ENCODE measurements at places on chromosomes 16 and 17.

DNA sequence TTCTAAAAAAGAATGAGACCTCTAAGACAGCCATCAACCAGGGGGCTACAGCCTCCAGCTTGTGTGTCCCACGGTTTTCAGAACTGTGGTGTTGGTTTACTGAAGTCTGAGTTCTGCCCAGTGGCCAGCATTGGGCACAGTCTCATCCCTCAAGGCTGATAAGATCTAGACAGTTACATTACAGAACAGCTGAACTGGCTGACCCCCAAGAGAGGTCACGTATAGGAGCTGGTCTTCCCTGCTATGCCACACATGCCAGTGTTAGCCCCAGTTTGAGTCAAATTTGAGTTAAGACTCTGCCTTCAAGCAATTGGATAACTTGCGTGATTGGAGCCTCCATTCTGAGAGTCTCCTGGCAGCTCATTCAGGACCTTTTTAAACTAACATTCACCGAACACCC, 14.8 kb upstream of the NUP93 start:
- no peak for DNase-seq

GRCh38 chr17:2939714-2940351, 123.6 kb downstream of the OR1D5 start:
- DNase-seq = no peak

DNA sequence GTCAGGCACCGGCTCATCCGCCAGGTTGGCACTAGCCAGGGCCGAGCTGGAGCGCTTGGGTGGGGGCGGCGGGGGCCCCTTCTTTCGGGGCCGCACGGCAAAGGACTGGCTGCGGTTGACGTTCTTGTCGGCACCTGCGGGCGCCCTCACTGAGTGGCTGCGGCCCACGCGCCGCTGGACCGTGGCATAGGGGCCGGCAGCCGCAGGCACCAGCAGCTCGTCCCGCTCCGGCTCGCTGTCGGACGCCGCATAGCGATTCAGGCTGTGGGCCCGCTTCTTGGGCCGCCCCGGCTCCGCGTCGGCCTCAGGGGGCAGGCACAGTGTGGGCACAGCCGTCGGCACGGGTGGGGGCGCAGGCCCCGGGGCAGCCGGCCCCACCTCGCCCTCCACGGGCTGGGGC, 15.9 kb downstream of the CASKIN1 start:
- no peak for DNase-seq

DNA sequence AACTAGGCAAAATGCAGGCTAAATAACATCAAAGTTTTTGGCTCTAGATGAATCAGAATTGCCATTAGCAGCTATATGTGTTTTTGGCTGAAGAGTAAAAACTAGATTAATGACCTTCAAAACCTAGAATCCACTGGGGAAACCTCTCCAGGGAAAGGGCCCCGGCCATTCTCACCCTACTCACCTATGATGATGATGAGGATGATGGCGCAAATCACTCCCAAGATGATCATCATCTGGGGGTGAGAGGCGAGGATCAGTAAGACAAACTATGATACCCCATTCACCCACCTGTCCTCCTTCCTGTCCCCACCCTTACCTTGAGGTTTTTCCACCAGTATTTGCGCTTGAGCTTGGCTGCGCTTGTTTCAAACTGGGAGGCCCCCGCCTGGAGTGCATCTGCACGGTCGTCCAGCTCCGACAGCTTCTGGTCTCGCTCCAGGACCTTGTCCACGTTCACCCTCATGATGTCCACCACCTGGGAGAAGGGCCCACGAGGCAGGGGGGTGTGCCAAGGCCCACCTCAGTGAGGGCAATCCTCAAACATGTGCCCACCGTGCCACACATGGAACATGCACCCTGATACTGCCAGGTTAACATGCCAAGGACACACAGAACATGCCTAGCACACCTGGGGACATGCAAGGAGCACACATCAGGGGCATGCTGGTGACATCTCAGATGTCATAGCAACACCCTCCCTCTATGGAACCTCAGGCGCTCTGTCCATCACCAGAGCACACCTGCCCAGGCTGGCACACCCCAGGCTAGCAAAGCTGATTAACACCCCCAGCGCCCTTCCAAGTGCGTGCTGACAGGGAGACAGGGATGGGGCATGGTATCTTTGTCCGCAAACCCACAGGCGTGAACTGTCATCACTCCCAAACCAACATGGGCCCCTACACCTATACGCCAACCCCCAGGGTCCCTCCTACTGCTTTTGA, 1.2 kb downstream of the VAMP2 start:
- no peak for DNase-seq

DNA sequence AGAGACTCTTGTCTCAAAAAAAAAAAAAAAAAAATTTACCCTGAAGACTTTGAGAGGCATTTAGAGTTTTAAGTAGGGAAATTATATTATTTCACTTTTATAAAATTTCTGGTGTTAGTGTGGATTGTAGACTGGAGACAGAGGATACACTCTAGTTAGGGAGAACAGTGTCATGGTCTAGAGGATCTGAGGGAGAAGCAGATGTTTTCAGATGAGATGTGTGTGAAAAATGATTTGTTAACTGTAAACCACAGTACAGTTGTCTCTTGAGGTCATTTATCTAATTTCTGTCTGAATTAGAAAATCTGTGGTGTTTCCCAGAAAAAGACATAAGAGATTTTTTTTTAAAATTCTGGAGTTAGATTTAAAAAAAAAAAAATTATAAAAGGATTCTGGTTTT, 54.8 kb downstream of the NUP88 start:
- no peak for DNase-seq

- DNase-seq = no peak
Observed at GRCh38 chr16:10067835-10068234, 114.4 kb downstream of the GRIN2A start.

GRCh38 chr17:31857920-31858641, 963 bp downstream of the COPRS start:
- no peak for DNase-seq

DNA sequence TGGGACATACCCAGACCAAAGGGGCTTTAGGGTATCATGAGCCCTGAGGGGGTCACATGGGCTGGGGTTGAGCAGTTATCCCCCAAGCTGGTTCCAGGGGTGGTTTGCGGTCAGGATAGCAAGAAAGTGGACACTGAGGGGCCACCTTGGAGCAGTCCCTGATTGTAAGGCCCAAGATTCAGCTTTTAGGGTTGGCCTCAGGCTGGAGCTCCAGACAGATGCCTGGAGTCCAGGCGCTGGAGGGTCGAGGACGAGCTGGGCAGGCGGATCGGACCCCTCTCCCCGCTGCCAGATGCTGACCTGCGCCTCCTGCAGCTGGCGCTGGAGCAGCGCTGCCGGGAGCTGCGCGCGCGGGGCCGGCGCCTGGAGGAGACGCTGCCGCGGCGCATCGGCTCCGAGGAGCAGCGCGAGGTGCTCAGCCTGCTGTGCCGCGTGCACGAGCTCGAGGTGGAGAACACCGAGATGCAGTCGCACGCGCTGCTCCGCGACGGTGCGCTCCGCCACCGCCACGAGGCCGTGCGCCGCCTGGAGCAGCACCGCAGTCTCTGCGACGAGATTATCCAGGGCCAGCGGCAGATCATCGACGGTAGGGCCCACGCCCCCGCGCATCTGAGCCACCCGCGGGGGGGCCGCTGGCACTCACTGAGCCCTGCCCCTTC, 10.0 kb downstream of the BTBD17 start:
- DNase-seq = no peak

DNA sequence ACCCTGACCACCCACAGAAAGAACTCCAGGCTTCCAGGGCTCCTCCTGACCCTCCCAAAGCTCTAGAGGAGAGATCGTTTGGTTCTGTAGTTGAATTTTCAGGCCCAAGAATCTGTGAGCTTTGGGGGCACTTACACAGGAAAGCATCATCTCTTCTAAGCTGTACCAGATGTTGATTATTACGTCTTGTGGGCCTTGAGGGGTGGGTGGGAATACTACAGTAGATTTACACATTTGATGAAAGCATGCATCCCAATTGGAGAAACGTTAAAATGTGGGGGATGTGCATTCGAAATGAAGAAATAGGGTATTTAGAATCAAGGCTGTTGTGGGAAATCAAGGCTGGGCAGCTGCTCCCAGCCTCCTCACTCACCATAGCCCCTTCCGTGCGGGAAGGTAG, 61.9 kb downstream of the MGAT5B start:
- DNase-seq = no peak

GRCh38 chr17:50536683-50537646, 4.4 kb downstream of the EPN3 start:
- no peak for DNase-seq

DNA sequence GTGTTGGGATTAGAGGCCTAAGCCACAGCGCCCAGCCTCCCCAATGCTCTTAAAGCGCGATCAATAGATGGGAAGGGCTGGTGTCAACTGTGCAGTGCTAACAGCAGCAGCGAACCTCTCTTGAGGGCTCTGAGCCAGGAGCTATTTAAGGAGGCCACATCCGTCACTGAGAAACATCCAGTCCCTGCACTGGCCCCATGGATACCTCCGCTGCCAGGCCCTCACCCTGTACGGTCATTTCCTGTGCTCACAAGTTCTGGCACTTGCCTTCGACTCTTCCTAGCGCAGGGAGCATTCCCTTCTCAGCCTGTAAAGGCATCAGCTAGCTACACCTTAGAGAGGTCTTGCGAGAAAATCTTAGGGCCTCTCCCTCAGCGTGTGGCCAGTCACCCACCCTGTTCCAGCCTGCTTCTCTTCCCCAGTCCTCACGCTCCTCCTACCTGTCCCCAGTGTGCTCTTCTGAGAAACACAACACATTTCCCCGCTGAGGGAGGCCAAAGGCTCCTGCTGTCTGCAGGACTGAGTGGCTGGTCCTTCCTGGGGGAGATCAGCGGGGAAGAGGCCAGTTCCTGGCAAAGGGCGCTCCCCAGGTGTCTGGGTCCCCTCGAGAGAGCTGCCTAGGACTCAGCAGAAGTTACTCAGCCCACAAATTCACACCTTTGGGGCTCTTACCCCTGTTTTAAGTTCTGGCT, 28.6 kb downstream of the GTF3C1 start:
- no peak for DNase-seq

DNA sequence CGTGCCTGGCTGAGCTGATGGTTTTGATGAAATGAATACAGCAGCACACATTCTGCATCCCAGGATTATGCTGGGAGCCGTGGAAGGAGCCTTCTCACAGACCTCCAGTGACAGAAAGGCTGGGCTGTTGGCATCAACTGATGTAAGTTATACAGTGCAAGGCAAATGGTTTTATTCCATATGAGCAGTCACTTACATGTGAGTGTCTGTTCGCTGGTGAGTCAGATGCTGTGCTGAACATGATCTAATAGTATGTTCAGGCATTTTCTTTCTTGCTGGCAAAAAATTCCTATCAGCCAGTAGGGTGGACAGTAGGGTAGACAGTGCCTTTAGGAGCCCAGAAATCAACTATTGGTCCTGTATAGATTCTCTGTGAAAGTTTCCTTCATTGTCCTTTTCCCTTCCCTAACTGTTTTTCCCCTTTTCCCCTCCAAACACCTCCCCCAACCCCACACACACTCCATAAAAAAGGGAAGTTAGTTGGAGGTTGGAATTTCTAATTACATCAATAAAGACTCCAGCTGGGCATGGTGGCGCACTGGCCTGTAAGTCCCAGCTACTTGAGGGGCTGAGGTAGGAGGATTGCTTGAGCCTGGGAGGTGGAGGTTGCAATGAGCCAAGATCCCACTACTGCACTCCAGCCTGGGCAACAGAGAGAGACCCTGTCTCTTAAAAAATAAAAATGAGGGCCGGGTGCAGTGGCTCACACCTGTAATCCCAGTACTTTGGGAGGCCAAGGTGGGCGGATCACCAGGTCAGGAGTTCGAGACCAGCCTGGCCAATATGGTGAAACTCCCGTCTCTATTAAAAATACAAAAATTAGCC, 36.2 kb downstream of the LDHD start:
- DNase-seq = no peak

GRCh38 chr17:15262291-15263205, 2.6 kb downstream of the PMP22 start:
- no peak for DNase-seq

- DNase-seq = no peak
Observed at GRCh38 chr17:40548982-40549685, 16.1 kb downstream of the CCR7 start.

DNA sequence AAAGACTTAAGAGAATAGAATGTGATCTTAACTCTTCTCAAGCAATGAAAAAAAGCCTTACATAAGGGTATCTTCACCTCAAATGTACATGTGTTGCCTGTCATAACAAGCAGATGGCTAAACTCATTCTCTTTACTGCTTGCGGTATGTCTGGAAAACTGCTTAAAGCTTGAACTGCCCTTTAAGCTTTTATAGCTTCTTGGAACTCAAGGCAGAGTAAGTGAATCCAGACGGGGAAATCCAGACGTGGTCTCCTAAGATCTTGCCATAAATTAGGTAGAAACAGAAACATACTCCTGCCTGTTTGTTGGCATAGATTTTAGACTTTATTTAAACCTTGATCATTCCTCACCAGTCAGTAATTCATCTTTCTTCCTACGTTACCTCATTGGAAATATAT, 19.6 kb downstream of the CLUAP1 start:
- DNase-seq = no peak

GRCh38 chr17:49946964-49947584, 21.9 kb upstream of the DLX4 start:
- no peak for DNase-seq

DNA sequence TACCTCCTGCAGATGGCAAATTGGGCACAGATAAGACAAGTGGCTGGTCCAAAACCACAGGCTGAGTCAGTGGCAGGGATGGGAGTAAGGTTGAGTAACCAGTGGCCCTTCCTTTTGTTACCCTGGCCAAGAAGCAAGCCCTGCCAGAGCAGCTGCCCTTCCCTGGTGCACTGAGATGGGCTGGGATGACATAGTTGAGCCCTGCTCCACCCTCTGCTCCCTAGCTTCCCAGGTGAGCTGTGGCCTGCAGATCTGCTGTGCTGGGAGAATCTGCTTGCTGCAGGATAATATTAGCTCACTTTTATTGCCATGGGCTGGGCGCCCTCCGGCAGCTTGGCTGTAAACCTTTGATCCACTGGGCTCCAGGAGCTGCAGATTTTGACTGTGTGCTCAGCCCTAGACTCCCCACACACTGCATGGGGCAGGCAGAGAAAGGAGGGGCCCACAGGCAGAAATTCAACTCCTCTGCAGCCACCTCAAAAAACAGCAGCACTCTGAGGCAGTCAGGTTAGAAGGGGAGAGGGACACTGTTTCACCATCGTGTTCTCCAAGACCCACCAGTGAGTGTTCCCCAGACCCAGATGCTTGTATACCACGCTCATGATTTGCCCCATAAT, 101.8 kb downstream of the CBLN1 start:
- DNase-seq = no peak
